ENCODE measurements at places on chromosomes 16 and 17.

- DNase-seq = no peak
Measured at GRCh38 chr16:11356573-11357331, 11.5 kb downstream of the RMI2 start.

DNA sequence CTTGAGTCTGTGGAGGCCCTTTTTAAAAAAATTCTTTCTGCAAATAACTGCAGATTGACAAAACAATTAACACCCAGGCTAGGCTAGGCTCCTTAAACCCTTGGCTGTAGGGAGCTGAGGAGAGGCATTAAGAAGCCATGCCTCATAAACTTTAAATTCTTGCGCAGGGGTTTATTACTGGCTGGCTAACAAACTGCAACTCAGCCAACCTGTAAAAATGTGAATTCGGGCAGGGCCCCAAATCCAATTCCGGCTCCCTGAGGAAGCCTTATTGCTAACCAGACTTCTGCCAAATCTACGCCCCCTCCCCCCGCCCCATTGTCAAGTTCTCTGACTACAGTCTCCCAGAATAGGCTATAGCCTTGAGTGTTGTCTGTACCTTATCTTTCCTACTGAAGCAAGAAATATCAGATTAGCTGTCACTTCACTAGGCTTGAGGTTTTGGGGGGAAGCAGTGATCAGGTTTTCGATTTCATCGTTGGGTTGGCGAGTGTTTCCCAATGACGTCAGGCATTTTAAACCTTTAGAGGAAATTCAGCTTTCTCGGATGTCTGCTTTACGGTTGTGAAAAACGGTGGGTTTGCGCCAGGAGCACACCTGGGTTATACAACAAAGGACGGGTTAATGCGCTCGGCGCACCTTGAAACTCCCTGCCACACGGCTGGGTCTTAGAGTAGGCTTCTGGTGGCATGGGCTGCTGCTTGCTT, 2.0 kb downstream of the CDH3 start:
- DNase-seq = no peak

GRCh38 chr17:57441270-57441600, 184.9 kb downstream of the MSI2 start:
- DNase-seq = no peak

- no peak for DNase-seq
Measured at GRCh38 chr16:4852221-4852872, 5.1 kb downstream of the UBN1 start.

DNA sequence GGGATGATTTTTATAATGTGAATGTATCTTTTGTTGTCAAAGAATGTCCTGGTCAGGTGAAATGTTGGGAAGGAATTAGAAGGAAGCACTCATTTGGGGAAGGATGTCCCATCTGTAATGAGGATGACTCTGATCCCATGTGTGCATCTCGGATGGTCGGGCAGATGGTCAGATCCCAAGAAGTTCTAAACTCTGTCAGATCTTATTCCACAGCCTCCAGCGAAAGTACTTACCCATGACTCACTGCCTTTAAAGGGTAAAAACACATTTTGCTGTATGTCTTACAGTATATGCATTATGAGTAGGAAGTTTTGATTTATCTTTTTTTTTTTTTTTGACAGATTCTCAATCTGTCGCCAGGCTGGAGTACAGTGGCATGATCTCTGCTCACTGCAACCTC, 548 bp upstream of the KRTAP4-11 start:
- DNase-seq = no peak

GRCh38 chr16:77581706-77582105, 140.6 kb upstream of the NUDT7 start:
- DNase-seq = no peak

DNA sequence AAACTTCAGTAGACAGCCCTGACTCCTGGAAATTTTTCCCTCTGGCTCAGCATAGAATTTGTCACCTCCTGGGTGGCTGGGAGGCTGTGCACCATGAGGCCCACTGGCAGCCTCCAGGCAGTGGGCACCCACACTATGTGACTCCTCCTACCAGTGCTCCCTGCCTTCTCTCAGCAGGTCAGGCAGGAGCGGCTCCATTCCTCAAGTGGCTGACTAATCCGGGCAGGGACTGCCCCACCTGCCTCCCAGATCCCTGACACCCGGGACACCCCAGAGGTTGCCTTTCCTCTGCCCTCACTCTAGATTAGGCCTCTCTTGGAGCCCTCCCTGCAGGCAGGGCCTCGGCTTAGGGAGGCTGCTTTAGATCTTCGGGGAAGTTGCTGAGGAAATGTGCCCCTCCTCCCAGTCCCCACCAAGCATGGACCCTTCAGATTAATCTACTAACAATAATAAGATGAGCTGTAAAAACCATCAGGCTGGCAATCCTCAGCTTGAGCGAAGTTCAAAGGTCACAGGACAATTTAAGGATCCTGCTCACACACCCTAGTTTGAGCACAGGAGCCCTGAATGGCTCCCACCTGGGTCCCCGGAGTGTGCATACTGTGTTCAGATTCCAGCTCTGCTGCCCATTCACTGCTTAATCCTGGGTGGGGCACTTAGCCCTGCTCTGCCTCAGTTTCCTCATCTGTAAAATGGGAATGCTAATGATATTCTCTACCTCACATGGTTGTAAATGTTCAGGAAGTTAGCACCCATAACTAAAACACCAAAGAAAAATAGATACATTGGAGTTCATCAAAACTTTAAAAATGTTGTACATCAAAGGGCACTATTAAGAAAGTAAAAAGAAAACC, 10.0 kb upstream of the MYCBPAP start:
- DNase-seq = no peak

- DNase-seq = no peak
Measured at GRCh38 chr17:917941-918740, 61.4 kb downstream of the NXN start.

GRCh38 chr17:6043405-6043804, 26.8 kb upstream of the WSCD1 start:
- DNase-seq = no peak

GRCh38 chr16:27161398-27161797, 41.9 kb upstream of the KDM8 start:
- no peak for DNase-seq

Measured in cerebellar nuclear complex (tissue), 1 donor.